ENCODE measurements at places on chromosomes 2 and 18.

- DNase-seq: peak; percentile 40
These were observed 60.6 kb downstream of the SERTAD2 start for GRCh38 chr2:64593035-64593655.

DNA sequence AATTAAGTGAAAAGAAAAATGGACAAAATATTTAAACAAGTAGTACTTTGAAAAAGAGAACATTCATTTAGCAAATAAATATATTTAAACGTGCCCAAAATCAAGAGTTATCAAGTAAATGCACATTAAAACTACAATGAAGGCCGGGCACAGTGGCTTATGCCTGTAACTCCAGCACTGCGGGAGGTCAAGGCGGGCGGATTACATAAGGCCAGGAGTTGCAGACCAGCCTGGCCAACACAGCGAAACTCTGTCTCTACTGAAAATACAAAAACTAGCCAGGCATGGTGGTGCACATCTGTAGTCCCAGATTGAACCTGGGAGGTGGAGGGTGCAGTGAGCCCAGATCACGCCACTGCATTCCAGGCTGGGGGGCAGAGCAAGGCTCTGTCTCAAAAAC lies 9.8 kb downstream of the STAM2 start:
- no peak for DNase-seq

GRCh38 chr2:195659982-195660890 lies 3.2 kb downstream of the SLC39A10 start:
- DNase-seq: peak; percentile 39

- DNase-seq: no peak
These were observed 35.5 kb upstream of the PTMA start for GRCh38 chr2:231672617-231673347.

DNA sequence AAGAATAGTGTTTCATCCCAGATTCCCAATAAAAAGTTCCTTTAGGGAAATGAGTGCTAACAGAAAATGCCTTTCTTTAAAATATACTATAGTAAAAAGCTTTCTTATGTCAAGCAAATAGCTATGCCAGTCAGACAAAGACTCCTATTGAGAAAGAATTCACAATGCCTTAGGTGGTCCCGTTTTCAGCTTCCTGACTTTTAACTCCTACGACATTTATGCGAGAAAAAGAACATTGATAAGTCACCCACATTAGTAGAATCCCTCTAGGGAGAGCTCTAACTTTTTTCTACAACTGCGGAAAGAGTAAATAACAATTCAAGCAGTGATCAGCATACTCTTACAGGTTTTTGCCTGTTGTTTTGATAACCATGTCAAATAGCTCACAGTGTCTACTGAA lies 750.8 kb upstream of the ACVR2A start:
- DNase-seq: no peak
